ENCODE measurements at places on chromosomes 6 and 20. TPM values are rescaled to one million over a fixed set of nuclear protein-coding genes. Genes with fewer than 3 reads are reported as not detected.

- no peak for DNase-seq
Measured at GRCh38 chr6:34352305-34352937, 40.0 kb downstream of the NUDT3 start.

DNA sequence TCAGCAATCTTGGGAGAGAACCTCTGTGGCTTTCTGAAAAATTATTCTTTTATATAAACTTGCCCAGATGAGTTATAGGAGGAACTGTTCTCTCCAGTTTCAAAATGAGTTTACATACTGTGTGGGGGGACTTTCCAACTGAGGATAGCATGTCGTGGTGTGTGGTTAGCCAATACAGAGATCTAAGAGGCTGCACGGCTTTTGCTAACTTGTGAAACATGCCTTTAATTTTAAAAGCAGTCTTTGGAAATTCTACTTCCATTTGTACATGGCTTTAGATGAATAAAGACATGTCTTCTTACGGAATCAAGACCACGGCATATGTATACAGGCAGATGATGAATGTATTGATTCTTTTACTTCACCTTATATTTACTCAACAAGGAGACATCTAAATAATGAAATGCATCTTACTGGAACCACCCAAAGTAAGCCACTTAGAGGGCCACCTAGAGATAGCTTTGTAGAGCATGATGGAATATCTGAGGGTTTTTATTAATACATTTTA lies 39.8 kb downstream of the HIVEP1 start:
- DNase-seq: no peak

GRCh38 chr6:21395121-21395520 lies 198.4 kb upstream of the SOX4 start:
- DNase-seq: no peak

GRCh38 chr6:112214739-112215269 lies 39.6 kb downstream of the LAMA4 start:
- DNase-seq: no peak

GRCh38 chr6:47402081-47402480 lies 75.5 kb upstream of the CD2AP start:
- no peak for DNase-seq

DNA sequence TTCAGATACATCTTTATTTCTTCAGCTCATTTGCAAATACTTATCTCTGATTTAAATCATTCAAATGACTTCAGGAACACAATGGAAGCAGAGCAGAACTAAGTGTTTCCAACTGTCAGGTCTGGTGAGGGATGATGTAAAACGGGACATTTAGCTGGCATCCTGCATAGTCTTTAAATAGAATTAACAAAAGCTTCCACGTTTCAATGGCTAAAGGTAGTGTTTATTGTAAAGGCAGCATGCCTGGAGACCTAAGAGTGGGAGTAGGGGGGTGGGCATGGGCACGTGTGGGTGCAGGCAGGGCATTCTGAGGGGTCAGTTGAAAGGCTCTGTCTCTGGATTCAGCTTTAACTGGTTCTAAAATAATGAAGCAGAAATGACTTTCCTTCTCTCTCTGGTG lies 174.9 kb downstream of the PLCB1 start:
- no peak for DNase-seq

GRCh38 chr6:28343898-28344677 lies 5.7 kb upstream of the ZKSCAN3 start:
- DNase-seq: no peak

- no peak for DNase-seq
Measured at GRCh38 chr6:144653885-144654505, 368.9 kb downstream of the UTRN start.

DNA sequence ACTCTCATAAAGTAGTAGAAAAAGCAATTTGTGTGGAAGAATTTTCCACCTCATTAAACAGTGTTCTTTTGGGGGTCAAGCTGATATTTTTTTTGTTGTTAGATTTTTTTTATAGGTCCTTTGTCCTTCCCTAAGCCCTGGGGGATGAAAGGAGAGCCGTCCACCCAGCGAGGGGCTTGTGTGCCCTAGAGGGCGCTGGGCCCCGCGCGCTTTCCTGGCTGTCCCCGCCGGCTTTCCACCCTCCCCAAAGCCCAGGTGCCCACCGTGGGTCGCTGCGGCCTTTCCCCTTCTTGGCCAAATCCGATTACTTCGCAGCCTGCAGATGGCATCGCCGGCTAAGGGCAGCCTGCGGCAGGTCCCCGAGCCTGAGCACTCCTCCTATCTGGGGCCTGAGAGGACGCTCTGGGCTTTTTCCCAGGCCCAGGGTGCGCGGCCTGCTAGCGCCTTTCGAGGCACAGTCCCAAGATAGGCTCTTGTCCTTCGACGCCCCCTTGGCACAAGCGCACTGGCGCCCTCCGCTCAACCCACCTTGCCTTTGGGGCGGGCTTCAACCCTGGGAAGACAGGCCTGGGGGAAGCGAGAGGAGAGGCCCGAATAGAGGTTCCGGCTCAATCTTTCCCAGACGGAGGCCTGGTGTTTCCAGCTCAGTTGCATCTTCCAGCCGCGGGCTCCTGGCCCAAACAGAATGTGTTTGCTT lies 33.6 kb downstream of the TFAP2A start:
- DNase-seq: no peak

GRCh38 chr6:154318721-154319120 lies 37.9 kb downstream of the IPCEF1 start:
- DNase-seq: no peak

DNA sequence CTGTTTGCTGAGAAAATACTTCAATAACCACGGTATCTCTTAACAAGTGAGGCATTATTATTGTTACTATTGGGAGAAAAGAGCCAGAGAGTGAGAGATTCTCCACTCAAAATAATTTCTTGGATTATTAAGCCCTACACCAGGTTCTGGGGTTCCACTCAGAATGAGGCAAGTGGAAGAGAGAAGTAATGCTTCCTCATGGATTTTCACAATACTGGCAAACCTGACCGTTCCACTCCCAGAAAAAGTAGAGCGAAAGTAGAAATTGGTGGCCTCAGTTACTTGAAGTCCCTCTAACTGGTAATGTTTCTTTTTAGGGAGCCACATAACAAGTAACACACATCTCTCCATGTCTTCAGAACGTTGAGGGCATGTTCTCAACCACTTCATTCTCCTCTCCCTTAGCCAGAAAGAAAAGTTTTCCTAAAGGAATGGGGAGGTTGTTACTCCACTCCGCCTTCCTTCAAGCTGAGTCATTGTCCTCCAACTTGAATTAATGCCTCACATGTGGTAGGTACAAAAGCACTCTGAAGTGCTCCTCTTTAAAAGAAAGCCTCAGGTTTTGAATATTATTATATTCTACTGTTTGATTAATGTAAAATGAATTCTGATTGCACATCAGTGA lies 1.9 kb downstream of the BAG2 start:
- no peak for DNase-seq

DNA sequence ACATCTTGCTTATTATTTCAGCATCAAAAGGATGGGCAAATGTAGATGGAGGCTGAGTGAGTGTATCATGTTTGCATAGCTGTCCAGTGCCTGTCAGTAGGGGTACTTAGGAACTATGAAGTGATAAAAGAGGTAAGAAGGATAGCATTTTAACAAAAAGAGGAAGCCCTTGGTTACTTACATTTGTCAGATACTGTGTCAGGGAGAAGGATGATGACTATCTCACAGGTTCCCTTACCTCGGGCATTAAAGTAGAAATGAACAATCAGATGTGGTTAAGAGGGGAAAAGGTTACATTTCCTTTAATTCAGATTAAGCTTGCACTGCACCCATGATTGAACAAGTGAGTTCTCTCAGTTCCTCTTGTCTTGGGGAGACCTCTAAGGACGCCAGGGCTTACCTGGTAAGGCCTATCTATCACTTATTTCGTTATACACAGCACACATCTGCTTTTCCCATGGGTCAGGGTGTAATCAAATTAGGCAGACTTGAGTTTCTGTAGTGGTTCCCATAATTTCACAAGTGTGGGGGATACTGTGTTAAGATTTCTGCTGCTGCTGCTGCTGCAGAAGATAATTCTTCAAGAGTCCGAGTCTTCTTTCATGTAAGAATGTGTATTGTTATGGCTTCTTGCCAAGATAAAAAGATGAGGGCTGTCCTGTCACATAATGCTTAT lies 4.5 kb downstream of the FOXO3 start:
- no peak for DNase-seq

DNA sequence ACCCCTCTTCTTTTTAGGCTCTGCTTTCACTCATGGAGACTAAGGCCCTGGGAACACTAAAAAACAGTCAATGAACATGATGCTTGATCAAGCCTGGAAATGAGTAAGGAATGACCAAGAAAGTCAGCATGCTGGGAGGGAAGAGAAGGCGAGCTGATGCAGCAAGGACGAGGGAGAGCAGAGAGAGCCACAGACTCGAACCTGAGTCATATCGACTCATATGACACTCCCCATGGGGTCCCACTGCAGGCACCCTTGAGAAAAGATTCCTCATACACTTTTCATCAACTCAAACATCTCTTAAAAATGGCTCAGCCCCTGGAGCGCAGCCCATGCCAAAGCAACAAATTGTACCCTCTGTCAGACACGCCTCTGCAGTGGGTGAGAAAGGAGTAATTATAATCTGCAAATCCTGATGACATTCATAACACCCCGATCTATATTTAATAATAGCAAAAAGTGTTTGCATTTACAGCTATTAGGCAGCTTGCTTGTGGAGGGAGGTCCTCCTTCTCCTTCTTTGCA lies 127.2 kb downstream of the F13A1 start:
- DNase-seq: no peak

DNA sequence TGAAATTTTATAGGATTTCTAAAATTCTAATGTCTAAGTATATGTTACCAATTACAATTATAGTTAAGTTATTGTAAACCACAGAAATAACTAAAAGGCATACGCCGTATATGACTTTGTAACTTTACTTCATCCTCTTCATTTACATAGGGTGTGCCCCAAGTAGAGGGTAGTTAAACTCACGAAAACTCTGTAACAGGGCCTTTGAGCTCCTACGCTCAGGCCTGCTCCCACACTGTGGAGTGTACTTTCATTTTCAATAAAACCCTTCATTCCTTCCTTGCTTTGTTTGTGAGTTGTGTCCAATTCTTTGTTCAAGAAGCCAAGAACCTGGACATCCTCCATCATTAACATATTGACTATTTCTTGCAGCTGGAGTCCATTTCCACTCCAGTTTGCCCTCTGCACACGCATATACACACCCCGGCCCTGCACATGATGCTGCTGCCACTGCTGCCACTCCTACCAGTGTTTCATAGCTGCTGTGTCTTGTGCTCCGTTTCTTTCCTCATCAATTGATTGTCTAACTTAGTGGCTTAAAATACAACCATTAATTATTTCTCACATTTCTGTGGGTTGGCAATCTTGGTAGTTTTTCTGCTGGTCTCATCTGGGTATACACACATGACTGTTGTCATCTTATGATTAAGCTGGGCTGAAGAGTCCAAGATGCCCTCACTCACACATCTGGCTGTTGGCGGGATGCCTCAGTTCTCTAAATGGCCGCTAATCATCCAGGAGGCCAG lies 33.0 kb upstream of the SCP2D1 start:
- DNase-seq: no peak

Gene OARD1
- 15.4 TPM for total RNA-seq

Gene SEL1L2
- total RNA-seq: 1.4 TPM

Gene DDX43
- total RNA-seq: not detected

Gene ADGRF5
- 34.7 TPM for total RNA-seq

Measured in cardiac septum (tissue), 1 donor.